ENCODE measurements at places on chromosomes 1 and 21.

DNA sequence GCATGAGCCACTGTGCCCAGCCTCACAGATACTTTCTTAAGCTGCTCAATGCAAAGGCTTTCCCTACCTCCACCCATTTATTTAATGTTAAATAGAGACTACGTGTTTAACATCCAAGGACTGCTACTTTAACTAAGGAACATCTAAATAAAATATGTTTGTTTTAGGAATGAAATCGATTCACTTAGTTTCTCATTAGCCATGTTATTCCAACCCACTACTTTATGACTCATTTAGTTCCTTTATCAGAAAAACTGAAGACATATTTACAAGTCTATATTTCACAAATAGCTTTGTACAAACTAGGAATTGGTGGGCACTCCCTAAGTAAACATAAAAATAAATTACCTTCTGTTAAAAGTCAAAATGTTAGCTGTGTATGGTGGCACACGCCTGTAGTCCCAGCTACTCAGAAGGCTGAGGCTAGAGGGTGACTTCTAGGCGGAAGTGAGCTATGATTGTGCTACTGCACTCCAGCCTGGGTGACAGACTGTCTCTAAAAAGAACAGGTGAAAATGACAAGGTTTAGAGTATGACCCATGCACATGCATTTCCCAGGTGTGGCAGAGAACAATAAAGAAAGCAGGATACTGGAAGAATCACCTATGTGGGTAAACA, 39.9 kb upstream of the AK4 start:
- no peak for DNase-seq

GRCh38 chr1:25650289-25650576, 33.6 kb downstream of the MAN1C1 start:
- DNase-seq: no peak

GRCh38 chr1:34688006-34688741, 66.7 kb upstream of the GJB5 start:
- DNase-seq: no peak

- DNase-seq: no peak
Measured at GRCh38 chr1:74586253-74586897, 74.0 kb upstream of the LRRC53 start.

DNA sequence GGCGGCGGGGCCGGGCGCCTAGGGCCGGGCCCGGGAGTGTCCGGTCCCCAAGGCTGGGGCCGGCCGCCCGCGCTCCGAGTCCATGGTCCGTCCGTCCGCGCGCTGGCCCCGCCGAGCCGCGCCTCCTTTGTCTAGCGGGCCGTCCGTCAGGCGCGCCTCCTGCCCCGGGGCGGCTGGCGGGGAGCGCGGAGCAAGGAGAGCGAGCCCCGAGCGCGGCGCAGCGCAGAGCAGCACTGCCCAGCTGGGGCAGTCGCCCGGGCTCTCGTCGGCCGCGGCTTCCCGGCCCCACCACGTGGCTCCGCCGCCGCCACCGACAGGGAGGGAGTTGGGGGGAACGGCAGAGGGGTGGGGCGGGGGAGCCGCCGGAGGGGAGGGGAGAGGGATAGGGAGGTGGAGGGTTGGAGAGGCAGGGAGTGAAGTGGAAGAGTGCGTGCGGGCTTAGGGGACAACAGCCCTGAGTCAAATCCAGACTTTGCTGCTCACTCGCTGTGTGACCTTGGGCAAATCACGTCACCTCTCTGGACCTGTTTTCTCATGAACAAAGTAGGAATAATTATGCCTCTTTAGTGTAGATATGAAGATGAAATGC, at the start of gene NKAIN1:
Gene NKAIN1, minus strand, starts transcription at position 235 of the 589 bp plus-strand sequence. CDS start 340 bp downstream, outside the sequence.
- no peak for DNase-seq

- DNase-seq: no peak
Measured at GRCh38 chr1:94081566-94082344, 39.2 kb downstream of the ABCA4 start.

- no peak for DNase-seq
Measured at GRCh38 chr1:61171974-61172373, 89.6 kb downstream of the NFIA start.

DNA sequence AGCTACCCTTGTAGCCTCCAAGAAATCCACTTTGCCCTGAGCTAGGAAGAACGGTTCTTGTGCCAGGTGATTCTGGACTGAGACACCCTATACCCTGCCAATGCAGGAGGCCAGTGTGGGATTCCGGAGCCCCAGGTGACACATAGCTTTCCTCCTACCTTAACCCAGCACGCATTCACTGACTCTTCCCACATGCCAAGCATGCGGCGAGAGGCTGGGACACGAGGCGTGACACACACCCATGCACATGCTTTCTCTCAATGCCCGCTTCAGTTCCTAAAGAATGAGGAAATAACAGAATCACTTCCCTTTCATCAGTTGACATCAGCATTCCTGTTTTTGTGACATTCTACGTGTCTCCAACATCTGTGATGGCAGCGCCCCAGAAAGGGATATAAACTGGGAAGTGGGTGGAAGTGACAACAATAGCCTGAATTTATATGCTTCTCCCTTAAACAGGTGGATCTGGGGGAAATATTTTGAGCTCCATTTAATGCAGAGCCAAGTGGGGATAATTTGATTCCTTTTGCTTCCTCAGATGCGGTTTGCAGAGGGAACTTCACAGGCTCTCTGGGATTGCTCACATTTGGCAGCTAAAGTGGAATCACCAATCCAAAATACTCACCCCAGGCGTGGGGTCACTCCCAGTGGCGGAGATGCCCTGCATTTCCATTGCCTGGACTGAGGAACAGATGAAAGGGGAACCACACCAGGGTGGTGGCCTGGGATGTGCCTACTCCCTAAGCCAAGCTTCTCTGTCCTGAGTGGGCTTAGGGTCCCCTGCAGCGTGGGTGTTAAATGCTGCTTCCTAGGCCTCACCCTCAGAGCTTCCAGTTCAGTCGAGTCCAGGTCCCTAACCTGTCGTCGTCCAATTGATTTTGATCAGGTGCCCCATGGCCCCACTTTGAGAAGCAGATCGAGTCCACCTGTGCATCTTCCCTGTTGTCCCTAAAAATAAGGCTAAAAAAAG, 445.1 kb downstream of the SIPA1L2 start:
- no peak for DNase-seq

- DNase-seq: no peak
Measured at GRCh38 chr1:173433751-173434326, 43.3 kb upstream of the PRDX6 start.

DNA sequence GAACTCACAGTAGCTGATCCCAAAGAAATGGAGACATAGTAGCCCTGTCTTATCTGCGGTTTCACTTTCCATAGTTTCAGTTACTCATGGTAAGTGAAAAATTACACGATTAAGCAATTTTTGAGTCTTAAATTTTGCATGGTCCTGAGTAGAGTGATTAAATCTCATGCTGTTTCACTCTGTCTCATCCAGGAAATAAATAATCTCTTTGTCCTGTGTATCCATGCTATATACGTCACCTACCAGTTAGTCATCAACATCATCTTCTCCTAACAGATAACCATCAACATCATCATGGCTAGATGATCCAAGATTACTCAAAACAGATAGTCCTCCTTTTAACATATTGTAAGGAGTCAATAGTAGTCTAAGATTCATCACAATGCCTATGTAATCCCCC, 1589.3 kb downstream of the BRINP3 start:
- DNase-seq: no peak

DNA sequence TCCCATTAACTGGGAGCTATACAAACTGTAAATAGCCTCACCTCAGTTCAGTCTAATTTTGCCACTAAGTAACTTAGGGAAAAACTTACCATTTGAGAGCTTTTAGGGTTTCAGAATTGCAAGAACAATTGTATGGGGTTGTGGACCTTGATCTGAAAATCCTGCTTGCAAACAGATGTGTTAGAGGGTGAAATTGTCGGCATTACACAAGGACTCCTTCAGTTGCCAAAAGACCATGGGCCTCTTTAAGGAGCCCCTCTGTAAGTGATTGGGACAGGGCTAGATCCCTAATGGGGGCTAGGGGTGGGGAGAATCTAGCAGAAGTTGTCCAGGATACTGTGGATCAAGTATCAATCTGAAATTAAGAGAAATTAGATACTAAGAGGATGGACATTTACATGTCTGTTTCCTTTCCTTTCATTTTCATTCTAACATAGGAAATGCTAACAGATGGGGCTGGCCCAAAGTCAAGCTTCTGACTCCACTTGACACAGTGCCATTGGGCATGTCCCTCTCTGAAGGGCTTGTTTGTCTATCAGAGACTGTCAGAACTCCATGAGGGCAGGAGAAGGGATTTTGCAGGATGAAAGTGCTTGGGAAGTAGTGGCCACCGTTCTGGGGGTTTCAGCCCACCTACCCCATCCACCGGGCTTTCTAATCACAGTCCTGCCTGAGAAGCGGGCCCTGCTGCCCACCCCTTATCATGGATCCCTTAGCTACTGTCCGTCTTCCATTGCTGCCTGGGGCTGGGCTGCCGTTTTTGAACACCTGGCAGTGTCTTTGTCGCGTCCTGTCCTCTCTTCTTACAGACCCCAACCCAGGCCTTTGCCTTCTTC, 54.7 kb downstream of the STUM start:
- DNase-seq: no peak

- DNase-seq: no peak
Measured at GRCh38 chr21:31222142-31222541, 121.9 kb downstream of the TIAM1 start.

DNA sequence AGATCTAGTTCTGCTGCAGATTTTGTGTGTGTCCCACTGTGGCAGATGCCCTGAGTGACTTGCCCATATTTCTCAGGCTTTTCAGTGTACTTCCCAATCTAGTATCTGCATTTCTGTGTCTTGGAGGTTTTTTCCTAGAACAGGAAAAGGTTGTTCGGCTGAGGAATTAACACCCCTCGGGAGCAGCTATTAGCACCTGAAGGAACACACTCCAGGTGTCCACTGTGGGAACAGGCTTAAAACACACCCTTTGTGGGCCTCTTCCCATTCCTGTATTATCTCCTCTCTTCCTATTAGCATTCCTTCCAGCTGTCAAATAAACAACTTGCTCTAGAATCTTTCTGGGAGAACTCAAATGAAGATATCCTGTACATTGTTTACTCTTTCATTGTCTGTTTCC, 178.3 kb downstream of the HMCN1 start:
- no peak for DNase-seq

DNA sequence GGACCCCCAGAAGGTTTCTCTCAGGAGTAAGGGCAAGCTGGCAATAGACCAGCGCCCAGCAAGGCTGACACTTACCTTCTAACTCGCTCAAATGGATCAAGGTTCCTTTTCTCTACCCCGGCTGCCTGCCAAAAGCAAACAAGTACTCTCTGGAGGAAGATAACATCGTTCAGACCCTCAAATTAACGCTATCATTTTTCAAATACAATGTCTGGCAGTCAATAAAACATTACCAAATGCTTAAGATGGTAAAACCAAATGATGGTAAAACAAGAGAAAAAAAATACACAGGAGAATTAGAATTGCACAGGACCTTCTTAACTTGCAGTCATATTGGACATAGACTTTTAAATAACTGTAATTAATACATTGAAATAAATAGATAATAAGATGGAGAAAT, 148.1 kb downstream of the SPATA46 start:
- no peak for DNase-seq

DNA sequence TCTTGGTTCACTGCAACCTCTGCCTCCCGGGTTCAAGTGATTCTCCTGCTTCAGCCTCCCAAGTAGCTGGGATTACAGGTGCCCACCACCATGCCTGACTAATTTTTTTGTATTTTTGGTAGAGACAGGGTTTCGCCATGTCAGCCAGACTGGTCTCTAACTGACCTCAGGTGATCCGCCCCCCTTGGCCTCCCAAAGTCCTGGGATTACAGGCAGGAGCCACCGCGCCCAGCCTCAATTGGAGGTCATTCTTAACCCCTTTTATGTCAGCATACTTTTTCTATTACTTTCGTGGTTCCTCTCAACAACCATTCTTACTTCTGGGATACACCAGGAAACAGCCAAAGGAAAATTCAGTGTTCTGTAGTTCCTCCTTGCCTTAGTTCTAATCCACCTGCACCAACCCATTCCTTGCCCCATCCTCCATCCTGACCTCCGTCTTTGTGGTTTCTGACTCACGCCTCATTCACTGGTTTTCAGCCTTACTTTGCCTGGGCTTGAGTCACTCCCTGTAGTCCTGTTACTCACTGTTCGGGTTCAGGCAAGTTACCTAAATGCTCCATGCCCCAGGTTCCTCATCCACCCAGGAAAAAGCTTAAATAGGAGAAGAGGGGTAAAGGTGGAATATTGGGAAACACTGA, 12.9 kb upstream of the BCL10 start:
- DNase-seq: no peak

DNA sequence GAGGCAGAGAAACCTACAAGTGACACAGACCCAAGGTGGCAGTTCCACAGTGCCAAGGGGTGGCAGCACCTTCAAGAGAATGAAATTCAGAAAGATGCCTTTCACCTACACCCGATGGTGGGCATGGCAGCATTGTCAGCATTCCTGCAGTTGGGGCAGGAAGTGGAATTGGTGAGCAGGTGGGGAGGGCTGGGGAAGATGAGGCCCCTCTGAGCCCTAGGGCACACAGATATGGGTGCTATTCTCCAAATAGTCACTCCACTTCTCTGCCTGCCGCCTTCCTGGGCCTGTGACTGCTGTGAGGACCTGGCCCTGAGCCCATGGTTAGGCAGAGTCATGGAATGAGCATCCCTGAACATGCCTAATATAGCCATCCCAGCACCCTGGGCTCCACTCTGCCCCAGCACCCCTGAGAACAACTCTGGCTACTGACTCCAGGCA, 8.3 kb downstream of the SHISA4 start:
- DNase-seq: no peak

DNA sequence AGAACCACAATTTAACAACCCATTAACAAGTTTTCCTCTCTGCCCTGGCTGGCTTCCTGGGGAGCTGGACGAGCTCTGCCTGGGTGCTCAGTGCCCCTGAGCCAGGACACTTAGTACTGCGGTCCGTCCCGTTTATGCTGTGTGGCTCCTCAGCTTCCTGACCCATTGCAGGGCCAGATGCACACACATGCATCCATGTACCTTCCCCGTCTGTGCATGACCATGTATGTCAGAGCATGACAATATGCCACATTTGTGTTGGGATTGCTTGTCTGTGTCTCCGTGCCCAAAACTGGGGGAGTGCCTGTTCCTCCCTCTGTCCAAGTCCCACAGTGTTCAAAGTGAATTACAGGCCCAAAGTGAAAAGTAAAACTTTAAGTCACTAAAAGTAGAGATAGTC, 9.7 kb upstream of the TFF3 start:
- no peak for DNase-seq
